Hepatic stellate cell (primary cell): ENCODE measurements at places on chromosomes 13 and 19.
A peak's percentile ranks its signal among the peaks of the same experiment; 100 is the strongest.

DNA sequence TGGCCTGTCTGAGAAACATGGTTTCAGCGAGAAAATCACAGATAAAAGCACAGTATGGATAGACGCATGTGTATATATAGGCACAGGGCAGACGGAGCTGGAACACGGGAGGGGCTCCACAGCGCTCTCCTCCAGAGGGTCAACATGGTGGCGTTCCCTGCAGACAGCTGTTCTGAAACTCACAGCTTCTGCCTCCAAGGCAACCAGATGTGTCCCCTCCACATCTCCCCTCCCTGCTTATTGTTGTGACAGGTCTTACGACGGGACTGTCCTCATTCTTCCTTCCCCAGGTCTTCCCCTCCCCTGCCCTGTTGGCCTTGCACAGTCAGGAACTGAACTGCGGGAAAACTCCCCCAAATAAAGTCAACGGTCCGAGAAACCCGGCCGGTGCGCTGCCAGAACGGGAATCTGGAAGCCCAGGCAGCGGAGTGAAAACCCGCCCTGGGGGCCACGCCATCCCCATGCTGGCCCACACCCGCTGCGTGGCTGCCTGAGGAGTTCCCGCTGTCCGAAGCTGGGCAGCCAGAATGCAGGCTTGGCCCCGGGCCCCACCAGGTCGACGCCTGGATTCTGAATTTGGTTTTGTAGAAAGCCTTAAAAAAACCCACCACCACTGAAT lies 2.6 kb upstream of the TIMM13 start:
- DNase-seq: no peak

DNA sequence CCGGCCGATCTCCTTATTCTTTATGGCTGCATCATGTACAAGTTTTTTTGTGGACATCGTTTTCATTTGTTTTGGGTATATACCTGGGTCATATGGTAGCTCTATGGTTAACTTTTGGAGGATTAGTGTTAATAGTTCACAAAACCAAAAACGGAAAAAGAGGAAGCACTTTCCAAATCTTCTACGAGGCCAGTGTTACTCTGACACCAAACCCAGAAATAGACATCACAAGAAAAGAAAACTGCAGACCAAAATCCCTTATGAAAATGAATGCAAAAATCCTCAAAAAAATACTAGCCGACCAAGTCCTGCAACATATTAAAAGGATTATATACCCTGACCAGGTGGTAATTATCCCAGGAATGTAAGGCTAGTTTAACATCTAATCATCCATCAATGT lies 29.8 kb downstream of the ADGRE2 start:
- no peak for DNase-seq

- DNase-seq: no peak
These were observed 397.6 kb upstream of the KLHL1 start for GRCh38 chr13:70505809-70506208.

DNA sequence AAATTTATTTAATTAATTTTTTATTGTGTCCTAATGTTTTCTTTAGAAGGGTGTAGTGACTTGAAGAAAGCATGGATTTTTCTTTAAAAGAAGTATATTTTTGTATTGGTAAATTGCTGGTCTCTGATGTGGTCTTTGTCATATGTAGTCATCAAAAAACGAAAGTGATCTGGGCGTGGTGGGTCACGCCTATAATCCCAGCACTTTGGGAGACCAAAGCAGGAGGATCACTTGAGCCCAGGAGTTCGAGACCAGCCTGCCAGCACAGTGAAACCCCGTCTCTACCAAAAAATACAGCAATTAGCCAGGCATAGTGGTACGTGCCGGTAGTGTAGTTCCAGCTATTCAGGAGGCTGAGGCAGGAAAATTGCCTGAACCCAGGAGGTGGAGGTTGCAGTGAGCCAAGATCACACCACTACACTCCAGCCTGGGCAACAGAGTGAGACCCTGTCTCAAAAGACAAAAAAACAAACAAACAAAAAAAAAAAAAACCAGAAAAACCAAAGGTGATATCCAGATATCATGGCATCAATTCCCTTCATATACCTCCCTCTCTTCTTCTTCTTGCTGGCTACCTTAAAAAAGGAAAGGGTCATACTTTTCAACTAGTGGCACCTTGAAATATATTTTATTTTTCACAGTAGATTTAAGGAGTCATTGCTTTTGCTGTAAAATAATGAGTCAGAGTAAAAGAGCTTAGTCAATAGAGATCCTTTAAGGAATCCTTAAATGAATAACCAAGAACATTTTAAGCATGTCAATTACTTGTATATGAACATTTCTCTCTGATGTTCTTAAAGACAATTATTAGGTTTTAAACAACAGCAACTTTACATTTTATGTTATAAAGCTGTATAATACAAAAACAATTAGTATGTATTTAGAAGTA lies 19.9 kb downstream of the KCTD4 start:
- DNase-seq: no peak

DNA sequence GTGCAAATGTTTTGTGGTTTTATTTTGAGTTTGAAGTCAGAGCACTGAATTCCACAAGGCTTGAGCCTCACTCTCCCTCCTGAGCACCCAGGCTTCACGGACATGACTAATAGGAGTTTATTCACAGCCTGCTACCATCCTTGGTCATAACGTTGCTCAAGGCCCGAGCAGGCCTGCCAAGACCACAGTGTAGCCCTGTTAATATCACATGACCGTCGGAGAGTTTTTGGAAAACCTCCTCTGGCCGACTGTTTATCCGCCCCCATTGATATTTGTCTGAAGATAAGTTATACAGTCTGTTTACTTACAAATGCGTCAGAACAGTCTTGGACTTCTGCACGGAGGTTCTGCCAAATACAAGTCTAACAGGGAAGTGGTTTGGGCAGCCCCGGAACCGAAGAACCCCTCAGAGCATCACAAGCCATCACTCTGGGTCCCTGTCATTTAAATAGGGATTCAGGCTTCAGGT lies 89.9 kb downstream of the COL4A2 start:
- peak; percentile 71 for DNase-seq

DNA sequence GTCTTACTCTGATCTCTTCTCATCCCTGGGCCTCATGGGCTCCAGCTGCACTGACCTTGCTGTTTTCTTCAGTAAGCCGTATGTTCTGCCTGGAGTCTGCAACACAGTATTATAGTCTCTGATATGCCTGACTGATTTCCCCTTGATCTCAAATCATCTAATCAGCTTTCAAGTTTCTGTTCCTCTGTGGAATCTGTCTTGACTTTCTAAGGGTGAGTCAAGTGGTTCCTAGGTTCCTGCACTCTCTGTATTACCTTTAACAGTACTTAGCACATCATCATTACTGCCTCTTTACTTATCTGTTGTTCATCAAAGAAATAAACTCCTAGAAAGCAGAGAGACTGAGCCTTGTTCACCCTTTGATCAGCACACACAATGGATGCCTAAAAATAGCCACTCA lies 350.7 kb downstream of the LMO7 start:
- no peak for DNase-seq

DNA sequence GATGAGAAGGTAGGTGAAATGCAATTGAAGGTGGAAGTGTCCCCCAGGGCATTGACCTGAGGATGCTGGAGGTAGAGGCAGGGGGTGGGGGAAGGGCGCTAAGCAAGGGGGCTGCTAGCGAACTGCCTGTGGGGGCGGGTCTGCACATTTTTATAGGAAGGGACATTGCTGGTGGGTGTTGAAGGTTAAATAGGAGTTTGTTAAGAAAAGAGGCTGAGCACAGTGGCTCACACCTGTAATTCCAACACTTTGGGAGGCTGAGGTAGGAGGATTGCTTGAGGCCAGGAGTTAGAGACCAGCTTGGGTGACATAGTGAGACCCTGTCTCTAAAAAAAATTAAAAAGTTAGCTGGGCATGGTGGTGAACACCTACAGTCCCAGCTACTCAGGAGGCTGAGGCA lies 5.5 kb upstream of the ACP4 start:
- no peak for DNase-seq

- DNase-seq: peak; percentile 50
These were observed 6.8 kb downstream of the FAM98C start for GRCh38 chr19:38409631-38410133.

- no peak for DNase-seq
These were observed 195.5 kb downstream of the ZNF536 start for GRCh38 chr19:30567536-30568232.

- no peak for DNase-seq
These were observed 285.2 kb upstream of the MAB21L1 start for GRCh38 chr13:35761440-35762252.

GRCh38 chr19:18456974-18457373 lies 19.0 kb upstream of the ISYNA1 start:
- DNase-seq: no peak

- no peak for DNase-seq
These were observed 134.0 kb downstream of the ENOX1 start for GRCh38 chr13:43652760-43653159.

DNA sequence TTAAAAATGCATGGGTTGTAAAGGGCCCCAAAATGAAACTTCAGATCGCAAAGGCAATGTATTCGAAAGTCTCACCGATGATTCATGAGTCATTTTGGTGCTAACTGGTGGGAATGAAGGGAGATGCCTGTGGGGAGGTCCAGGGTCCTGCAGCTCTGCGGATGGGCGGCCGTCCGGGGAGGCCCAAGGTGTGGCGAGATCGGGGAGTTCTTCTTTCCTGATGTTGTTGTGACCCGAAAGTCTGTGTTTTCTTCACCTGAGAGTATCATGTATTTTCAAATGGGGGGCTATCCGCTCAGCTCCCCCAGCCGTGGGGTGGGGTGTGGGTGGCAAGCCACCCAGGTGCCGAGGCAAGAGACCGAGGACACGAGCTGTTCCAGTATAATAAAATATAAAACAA lies 36.5 kb downstream of the TFDP1 start:
- DNase-seq: no peak

GRCh38 chr19:34217952-34218817 lies 36.2 kb upstream of the GARRE1 start:
- DNase-seq: peak; percentile 59

DNA sequence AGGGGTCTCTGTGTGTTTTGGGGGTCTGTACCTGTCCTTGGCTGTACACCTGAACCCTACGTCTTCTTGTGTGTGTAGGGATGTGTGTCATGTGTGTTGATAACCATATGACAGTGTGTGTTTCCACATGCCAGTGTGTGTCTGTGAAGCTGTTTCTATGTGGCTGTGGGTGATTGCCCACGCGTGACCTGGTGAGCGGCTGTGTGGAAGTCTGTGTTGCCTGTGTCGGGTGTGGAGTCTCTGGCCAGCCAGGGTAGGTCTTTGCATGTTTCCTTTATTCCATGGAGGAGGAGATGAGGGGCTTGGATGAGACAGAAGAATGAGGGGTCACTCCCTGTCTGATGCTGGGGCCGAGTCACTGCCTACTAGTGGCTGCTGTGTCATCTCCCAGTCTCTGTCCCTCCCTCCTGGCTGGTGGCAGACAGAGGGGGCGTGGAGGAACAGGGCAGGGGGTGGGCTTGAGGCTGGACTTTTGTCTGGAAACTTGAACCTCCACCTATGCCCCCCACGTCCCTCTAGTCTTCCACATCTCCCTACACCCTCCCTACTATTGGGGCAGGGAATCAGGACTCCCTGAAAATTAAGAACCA lies 2.8 kb upstream of the FOSB start:
- DNase-seq: no peak

DNA sequence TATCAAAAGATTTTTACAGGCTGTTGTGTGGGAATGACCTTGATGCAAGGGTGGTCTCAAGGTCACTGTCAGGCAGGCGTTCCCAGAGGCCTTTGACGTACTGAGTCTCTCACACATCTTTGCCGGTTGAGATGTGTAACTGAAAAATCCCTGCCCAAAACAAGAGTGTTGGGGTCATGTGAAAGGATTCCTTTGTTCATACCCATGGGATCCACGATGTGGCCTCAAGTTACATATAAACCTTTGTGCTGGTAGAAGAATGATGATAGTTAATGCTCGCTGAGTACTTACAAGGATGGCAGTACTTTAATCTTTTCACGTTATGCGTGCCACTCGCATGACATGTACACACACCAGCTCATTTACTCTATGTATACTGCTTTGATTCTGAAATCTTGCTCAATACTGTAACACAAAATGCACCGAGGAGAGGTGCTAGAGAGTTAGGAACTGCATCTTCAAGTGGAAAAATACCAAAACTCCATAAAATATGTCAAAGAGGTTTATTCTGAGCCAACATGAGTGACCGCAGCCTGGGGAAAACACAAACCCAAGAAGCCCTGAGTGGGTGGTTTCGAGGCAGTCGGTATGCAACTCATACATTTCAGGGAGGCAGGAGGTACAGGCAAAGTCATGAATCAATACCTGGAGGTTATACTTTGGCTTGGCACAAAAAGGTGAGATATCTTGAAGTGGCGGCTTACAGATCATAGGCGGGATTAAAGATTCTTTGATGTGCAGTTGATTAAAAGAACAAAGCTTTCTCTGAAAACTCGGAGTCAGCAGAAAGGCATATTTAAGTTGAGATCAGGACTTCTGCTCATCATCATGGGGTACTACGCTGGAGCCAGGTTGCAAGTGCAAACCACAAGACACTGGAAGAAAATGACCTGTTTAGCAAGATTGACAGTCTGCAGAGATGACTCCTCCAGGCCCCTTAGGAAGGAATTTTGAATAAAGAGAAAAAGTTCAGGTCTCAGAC lies 87.4 kb upstream of the ARHGEF7 start:
- DNase-seq: no peak

DNA sequence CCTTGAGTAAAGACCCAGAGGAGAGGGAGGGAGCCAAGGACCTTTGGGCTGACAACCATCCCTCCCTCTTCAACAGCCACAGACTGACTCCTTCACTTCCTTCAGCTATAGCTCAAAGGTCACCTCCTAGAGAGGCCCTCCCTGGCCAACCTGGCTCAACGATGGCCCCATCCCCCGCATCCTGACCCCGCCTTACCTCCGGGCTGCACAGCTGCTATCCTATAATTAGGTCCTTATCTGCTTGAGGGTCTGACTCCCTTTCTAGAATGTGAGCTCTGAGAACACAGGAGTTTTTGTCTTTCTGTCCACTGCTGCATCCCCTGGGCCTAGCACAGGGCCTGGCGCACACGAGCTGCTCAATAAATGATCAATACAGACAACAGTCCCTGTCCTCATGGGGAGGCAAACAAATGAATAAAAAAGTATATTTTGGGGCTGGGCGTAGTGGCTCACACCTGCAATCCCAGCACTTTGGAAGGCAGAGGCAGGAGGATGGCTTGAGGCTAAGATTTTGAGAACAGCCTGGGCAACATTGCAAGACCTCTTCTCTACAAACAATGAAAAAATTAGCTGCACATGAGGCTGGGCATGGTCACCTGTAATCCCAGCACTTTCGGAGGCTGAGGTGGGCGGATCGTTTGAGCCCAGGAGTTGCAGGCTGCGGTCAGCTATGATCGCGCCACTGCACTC lies 6.6 kb upstream of the LGALS4 start:
- no peak for DNase-seq

GRCh38 chr19:2962018-2962670 lies 15.2 kb upstream of the TLE6 start:
- peak; percentile 48 for DNase-seq
